ENCODE measurements at places on chromosomes 6 and 20.

GRCh38 chr20:58175836-58176235 is 52.6 kb downstream of the ANKRD60 start:
- DNase-seq = no peak

GRCh38 chr6:31958412-31958740 is 395 bp downstream of the NELFE start:
- no peak for DNase-seq

- peak; percentile 36 for DNase-seq
Measured at GRCh38 chr6:107132330-107132954, 17.1 kb upstream of the BEND3 start.

GRCh38 chr6:119037941-119038623 is 40.4 kb downstream of the FAM184A start:
- DNase-seq = no peak

DNA sequence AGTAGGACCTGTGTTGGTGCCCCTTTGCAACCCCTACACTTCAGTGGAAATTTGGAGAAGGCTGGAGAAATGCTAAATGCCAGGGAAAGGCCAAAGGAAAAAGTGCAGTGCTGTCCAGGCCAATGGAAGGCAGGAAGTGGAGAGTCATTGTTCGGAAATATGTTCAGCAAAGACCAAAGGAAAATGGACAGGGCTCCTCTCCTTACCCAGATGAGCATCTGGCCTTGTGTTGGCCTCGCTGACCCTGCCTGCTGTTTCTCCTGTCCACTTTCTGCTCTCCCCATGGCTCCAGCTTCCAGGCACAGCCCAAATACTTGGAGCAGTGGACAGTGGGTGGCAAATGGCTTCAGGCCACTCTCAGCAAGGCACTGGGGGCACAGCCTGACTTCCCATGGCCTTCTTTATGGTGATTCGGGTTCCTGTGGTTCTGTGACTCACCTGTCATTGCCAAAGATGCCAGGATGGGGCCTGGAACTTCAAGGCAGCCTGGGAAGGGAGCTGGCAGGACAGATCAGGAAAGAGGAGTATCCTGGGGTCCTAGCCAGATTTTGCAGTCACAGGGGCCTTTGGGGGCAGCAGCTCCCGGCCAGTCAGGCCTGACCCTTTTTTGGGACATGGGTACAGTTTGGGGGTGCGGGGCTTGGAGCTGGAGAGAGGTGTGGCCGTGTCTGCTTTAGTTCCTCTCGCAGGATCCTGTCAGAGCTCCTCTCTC is 190.9 kb upstream of the SLC24A3 start:
- no peak for DNase-seq

- no peak for DNase-seq
Measured at GRCh38 chr6:129451187-129451586, 258.8 kb downstream of the ARHGAP18 start.

GRCh38 chr6:21840428-21840827 is 246.9 kb downstream of the SOX4 start:
- peak; percentile 32 for DNase-seq

GRCh38 chr6:107361753-107362604 is 97.4 kb downstream of the PDSS2 start:
- peak; percentile 67 for DNase-seq

GRCh38 chr6:139711804-139712585 is 337.5 kb upstream of the CITED2 start:
- peak; percentile 37 for DNase-seq

GRCh38 chr20:19427480-19427879 is 215.0 kb downstream of the SLC24A3 start:
- DNase-seq = no peak

DNA sequence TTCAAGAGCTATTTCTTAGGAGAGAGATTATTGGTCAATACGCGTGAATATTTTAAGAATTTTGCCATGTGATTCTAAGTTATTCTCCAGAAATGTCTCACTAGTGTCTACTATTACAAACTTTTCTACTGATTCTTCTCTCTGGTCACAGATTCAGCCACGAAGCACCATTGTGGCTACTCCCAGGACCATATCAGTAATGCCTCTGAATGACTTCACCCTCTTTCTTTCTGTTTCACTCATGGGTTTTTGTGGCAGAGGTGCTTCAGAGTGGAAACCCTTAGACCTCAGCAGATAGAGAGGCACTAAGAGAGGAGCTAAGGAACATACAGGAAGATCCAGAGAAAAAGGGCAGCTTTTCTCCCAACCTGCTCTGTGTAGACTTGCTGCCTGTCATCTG is 211.3 kb downstream of the CBLN4 start:
- no peak for DNase-seq

GRCh38 chr6:85678026-85678601 is 35.4 kb upstream of the SYNCRIP start:
- no peak for DNase-seq

DNA sequence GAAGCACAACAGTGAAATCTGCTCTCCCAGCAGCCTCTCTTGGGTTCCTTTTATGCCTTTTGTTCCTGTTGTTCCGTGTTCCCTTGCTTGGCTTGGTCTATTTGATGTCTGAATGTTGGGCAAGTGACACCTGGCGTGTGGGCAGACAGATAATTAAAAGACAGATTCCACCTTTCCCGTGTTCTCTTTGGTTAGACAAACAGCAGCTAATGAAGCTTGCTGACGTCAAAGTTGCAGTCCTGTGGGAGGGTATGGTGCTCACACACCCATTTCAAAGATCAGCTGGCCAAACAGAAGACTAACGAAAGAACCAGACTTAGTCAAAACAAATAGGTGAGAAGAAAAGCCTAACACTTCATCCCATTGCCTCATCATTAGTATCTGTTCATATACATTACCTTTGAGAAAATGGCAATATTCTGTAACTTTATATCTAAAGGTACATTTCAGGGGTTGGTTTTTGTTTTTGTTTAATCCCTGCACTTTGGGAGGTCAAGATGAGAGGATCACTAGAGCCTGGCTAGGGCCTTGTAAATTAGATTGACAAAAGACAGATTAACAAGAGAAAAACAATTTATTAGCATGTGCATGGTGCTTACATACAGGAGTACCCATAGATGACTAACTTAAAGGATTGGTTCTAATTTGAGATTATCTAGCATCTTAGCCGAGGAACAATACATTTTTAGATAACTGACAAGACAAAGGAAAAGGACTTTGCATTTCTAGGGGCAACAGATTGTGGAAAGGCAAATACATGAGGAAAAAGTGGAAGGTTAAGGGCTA is 48.9 kb upstream of the TNFRSF21 start:
- no peak for DNase-seq

- DNase-seq = peak; percentile 32
Measured at GRCh38 chr6:127266892-127267645, 405 bp downstream of the RNF146 start.

- peak; percentile 65 for DNase-seq
Measured at GRCh38 chr6:105431226-105431625, 28.3 kb upstream of the PREP start.

- no peak for DNase-seq
Measured at GRCh38 chr20:58464838-58465237, 50.4 kb downstream of the APCDD1L start.

GRCh38 chr20:56616716-56617115 is 12.4 kb upstream of the TFAP2C start:
- no peak for DNase-seq

GRCh38 chr6:111806165-111806547 is 67.1 kb downstream of the FYN start:
- no peak for DNase-seq

- no peak for DNase-seq
Measured at GRCh38 chr6:142679907-142680700, 264.9 kb downstream of the HIVEP2 start.

GRCh38 chr6:76072562-76072961 is at the start of gene IMPG1:
Gene IMPG1 (minus strand): TSS chr6:76072662. CDS start chr6:76072488, 174 bp downstream.
- no peak for DNase-seq

- peak; percentile 40 for DNase-seq
Measured at GRCh38 chr6:107122748-107123147, 7.4 kb upstream of the BEND3 start.

GRCh38 chr6:26571592-26572296 is 25.0 kb upstream of the ABT1 start:
- peak; percentile 93 for DNase-seq

- DNase-seq = peak; percentile 43
Measured at GRCh38 chr20:44911264-44911921, 1.5 kb downstream of the PABPC1L start.
